ENCODE measurements at places on chromosomes 4 and X. TPM values are rescaled to one million over a fixed set of nuclear protein-coding genes. Genes with fewer than 3 reads are reported as not detected.

USP26 gene
- not detected for total RNA-seq

RS1 gene
- not detected for total RNA-seq

XIAP gene
- total RNA-seq = 35.3 TPM

ODAPH gene
- not detected for total RNA-seq

IL1RAPL1 gene
- 0.99 TPM for total RNA-seq

CXCL10 gene
- not detected for total RNA-seq

DCK gene
- total RNA-seq = 16.8 TPM

DCAF12L1 gene
- total RNA-seq = not detected

GABRB1 gene
- total RNA-seq = not detected

ENPEP gene
- 5.4 TPM for total RNA-seq

CORIN gene
- total RNA-seq = 4.8 TPM

SOWAHD gene
- total RNA-seq = not detected

HOPX gene
- 9.6 TPM for total RNA-seq

NAT8L gene
- 0.23 TPM for total RNA-seq
